ENCODE measurements at places on chromosomes 5 and 9. TPM values are rescaled to one million over a fixed set of nuclear protein-coding genes. Genes with fewer than 3 reads are reported as not detected.

- DNase-seq: no peak
Observed at GRCh38 chr5:18152671-18153070, 518.4 kb downstream of the TAF11L14 start.

GRCh38 chr5:137454671-137455070, 44.5 kb downstream of the SPOCK1 start:
- DNase-seq: no peak

DNA sequence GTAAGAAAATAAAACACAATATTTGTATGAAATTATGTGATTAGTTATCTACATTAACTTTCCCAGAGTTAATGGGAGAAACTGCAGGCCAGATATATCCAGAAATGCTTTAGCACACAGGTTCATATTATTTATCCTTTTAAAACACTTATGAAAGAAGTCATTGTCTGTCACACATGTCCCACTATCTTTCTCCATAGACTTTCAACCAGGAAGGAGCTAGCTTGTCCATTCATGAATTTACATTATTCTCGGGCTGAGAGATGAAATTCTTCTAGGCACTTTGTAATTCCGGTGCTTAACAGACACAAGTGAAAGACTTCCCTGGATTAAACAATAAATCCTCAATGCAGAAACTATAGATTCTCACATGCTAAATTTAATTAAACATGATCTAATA, 1043.2 kb downstream of the CDH9 start:
- no peak for DNase-seq

The FAM200C gene
- total RNA-seq: 9.6 TPM

DNA sequence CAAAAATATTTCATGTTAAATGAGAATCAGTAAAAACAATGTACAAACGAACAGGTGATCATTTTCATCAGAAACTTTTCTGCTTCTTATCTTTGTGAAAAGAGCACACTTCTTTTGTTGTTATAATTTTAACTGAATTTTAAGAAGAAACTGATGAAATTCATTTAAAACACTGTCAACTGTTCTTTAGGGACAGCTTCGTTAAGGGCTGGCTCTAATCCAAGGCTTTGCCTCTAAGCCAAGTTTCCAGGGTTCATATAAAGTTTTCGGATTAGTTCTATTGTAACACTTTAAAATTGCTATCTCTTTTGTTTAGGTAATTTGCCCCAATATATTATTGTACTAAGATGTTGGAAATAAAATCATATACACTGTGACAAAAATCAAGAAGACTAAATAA, 559.2 kb downstream of the TUSC1 start:
- no peak for DNase-seq

- no peak for DNase-seq
Observed at GRCh38 chr9:86926145-86926544, 21.2 kb downstream of the GAS1 start.

The ZDHHC11B gene
- total RNA-seq: 3.0 TPM
